ENCODE measurements at places on chromosomes 4 and X. TPM values are rescaled to one million over a fixed set of nuclear protein-coding genes. Genes with fewer than 3 reads are reported as not detected.

GRCh38 chr4:183405303-183405702 lies 39.1 kb upstream of the CDKN2AIP start:
- DNase-seq: no peak

DNA sequence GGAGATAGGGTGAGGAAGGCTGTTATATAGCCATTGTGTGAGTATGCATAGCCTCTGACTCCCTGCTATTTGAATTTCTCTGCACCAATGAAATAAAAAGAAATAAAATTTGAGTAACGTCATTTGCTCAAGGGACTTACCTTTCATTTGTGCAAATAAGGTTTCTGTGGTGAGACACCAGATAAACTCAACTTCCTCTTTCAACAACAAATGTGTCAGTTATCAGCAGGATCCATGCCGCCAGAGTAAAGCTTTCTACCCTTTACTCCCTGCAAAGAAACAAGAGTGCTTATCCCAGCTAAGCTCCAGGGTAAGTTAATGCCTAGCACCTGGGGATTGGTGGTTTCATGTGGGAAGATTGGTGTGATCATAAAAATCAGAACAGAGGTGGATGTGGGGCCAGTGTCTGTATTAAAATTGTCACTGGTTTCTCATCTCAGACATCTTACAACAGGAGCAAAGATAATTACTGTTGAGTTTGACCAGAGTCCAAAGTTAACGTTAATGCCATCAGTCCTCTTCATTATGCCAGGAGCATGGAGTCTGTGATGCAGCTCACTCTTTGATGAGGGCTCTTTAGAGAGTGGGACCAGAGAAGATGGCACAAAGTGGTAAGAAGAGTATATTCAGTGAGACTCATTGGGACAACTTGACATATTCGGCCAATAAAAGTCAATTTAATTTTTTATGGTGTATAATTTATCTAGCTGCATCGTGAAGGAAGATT lies at the start of gene P2RY10:
Gene P2RY10, plus strand, starts transcription at position 206 of the 727 bp plus-strand sequence. CDS start 15,130 bp downstream, outside the sequence.
- DNase-seq: no peak

The CPE gene
- polyA plus RNA-seq: 53.9 TPM

DNA sequence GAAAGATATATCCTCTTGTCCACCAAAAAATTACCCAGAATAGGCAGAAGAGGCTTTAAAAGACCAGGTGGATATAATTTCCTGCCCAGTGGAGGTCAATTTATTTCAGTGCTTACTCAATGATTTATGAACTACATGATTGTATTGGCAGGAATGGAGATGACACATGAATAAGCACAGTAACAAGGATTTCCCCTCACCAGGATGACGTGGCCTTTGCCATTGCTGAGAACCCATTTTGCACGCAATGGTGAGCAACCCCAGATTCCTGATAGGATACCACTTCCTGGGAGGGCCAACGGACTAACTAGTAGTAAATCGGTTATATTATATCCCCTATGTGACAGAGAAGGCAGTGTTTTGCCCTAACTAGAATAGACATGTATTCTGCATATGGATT lies 11.6 kb upstream of the TTC29 start:
- DNase-seq: peak; percentile 90

- DNase-seq: no peak
Measured at GRCh38 chr4:67587156-67587555, 28.6 kb downstream of the STAP1 start.

DNA sequence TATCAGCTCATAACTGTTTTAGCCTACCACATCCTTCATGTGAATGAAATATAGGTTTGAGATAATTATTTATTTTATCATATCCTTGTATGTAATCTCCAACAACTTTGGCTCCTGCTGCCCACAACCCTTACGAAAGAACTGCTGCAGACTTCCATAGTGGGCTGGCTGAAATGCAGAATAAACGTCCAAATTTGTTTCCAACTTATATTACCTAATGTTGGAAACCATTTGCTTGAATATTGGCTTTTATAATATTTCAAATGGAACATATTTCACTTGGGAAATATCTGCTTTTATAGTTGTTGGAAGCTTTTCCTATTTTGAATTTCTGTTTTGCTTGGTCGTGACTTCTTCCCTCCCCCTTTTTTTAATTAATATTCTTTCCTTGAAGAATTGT lies 45.0 kb upstream of the ITM2A start:
- no peak for DNase-seq

DNA sequence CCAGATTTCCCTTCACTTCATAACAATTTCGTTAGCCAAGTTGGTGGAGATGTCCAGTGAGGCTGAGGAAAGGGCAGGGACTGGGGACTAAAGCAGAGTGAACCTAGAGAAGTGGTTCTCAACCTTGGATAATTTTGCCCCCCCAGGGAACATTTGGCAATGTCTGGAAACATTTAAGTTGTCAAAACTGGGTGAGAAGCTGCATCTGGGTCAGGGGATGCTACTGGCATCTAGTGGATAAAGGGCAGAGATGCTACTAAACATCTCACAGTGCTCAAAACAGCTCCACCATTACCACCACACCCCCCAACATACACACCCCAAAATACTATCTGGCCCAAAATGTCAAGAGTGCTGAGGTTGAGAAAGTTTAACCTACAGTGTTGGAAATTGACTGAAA lies 32.0 kb upstream of the FGF16 start:
- DNase-seq: peak; percentile 5

GRCh38 chr4:135316266-135316779 lies 1114.7 kb upstream of the PABPC4L start:
- no peak for DNase-seq

DNA sequence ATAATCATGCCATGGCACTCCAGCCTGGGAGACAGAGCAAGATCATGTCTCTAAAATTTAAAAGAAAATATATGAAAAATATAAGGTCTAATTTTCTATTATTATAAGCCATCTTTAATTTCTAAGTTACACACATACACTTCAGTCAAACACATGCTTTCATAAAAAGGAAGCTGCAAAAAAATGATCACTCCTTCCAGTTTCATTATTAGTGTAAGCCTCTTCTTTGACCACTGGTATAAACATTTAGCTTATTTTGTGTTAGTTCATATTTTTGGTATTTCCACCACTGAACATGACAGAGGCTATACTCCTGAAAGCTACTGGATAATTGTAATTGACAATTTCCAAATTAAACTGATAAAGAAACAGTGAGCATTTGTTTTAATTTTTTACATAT lies 163.3 kb upstream of the USP38 start:
- DNase-seq: no peak

GRCh38 chr4:15197005-15197404 lies 194.7 kb downstream of the CPEB2 start:
- peak; percentile 64 for DNase-seq

The SSX1 gene
- polyA plus RNA-seq: not detected

DNA sequence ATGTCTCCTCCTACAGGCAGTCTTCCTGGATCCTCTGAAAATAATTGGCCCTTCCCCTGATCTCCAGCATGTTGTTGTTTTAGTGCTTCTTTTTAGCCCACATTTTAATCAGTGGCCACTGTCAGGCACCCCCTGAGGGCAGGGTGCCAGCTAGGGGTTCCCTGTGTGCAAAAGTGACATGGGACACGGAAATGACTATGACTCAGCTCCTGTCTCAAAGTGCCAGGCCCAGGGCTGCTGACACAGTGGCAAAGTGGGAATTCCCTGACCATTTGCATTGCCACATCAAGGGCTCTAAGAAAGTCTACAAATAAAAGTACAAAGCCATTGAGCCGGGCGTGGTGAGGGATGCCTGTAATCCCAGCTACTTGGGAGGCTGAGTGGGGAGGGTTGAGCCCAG lies 24.8 kb downstream of the HMX1 start:
- no peak for DNase-seq

DNA sequence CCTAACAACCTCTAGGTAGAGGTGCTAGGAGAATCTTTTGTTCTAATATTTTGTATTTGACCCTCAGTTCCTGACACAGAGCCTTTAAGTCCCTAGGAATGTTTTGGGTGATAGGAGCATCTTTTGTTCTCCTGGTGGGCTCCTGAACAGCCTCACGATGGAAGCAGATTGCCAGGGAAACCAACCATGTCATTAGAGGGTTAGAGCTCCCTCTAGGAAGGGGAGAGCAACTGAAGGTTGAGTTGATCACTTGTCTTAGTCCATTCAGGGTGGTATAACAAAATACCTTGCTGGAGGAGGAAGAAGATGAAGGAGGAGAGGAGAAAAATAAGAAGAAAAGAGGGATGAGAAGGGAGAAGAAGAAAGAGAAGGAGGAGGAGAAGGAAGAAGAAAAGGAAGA lies 9.2 kb downstream of the VCX start:
- no peak for DNase-seq

GRCh38 chr4:122152711-122153226 lies 638 bp downstream of the BLTP1 start:
- DNase-seq: peak; percentile 65

DNA sequence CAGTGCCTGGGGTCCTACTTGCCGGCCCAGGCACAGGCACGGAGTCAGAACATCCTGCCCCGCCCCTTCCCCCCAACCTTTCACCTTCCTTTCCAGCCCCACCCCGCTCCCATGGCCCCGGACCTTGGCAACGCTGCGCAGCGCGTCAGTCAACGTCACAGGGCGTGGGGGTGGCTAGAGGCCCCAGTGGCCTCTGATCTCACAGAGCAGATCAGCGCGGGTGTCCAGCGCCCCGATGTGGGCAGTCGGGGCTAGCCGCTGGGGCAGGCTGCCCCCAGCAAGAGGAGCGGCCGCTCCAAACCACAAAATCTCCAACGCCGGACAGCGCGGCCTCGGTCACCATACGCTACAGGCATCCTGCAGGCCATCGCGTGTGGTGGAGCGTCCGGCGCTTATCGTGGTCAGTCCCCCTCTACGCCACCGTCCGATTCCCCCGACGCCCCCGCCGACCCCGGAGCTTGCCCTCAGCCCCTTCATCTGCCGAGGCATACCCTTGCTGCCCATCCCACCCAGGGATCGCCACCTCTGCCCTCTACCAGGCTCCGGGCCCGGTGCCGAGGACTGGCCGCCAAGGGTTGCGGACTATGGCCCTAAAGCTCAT lies 69.6 kb upstream of the APOOL start:
- no peak for DNase-seq

GRCh38 chr4:47662975-47663374 lies 174.9 kb downstream of the CORIN start:
- peak; percentile 42 for DNase-seq

DNA sequence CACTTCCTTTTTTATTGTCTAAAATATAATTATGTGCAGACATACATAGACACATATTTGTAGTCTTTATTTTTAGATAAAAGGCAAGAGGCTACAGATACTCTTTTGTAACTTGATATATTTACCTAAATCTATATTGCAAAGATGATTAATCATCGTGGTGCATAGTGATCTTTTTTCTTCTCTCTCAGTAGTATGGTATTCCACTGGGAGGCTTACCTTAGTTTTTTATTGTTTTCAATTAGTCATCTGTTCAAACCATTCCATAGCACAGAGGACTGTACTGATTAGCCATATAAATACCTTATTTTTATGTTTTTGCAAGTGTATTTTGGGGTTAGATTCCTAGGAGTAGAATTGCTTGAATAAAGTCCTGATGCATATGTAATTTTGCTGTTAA lies 619.7 kb downstream of the GRXCR1 start:
- DNase-seq: no peak

The TLR6 gene
- 0.37 TPM for polyA plus RNA-seq

- no peak for DNase-seq
Measured at GRCh38 chrX:10851809-10852208, 231.4 kb upstream of the MID1 start.

DNA sequence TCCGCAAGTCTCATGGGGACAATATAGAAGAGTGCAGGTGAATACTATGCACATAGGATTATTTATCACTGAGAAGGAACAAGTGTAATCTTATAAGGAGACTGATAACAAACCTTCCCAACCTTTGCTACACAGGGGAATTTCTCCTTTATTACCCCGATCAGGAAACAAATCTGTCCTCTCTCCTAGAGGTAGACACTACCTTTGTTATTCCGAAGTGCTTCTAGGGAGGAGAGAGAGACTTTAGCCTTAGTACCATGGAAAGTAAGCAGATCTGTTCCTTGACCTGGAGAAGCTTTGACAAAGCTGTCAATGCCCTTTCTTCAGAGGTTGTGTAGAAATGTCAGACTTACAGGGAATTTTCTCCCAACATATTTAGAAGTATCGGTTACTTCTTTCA lies 475.5 kb downstream of the CCSER1 start:
- DNase-seq: no peak

DNA sequence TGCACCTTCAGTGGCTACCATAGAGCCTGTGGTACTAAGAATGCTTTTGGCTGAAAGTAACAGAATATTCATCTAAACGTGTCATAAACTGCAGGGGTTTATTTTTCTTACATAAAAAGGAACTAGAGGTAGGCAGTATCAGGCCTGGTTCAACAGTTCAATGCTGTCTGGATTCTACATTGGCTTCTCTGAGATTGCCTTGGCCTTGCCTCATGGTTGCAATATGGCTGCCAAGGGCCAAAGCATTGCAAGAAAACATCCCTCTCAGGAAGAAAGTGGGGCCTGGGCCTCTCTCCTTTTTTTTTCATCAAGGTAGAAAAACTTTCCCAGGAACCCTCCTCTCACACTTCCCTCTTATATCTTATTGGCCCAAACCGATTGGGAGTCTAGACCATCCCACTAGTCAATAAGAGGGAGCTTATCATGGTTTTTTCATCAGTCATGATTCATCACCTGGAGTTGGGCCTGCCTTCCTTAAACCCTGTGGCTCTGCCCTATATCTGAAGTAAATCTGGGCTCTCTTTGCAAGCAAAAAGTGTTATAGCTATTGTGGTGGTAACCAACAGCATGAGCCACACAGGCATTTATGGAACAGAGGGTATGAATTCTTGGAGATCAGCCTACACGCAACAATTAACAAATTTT lies 1.8 kb upstream of the DOCK11 start:
- peak; percentile 6 for DNase-seq

The SPATA18 gene
- 13.7 TPM for polyA plus RNA-seq

DNA sequence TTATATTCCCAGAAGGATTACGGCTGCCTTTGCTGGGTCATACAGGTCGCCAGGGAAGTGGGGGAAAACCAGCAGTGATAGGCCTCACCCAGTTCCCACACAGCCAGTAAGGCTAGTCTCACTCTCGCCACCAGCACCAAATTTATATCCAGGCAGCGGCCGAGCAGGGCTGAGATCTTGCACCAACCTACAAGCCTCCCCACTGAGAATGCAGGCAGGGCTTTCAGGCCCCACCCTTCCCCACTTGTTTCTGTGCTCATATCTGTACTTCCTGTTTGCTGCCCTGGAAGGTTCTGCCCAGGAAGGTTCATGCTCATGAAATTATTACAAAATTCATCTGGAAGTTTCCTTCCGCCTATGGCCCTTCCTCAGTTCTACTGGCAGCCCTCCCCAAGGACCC lies 179.7 kb downstream of the STIM2 start:
- no peak for DNase-seq

Data from GM23248 (cell line).